ENCODE measurements at places on chromosomes 4 and X. TPM values are rescaled to one million over a fixed set of nuclear protein-coding genes. Genes with fewer than 3 reads are reported as not detected.

FOXR2 gene
- polyA plus RNA-seq, result 0.22 TPM

CWH43 gene
- polyA plus RNA-seq, result not detected

RNF212 gene
- 1.8 TPM for polyA plus RNA-seq

PCDH7 gene
- polyA plus RNA-seq, result 9.3 TPM

SUPT20HL1 gene
- 0.10 TPM for polyA plus RNA-seq

DNA sequence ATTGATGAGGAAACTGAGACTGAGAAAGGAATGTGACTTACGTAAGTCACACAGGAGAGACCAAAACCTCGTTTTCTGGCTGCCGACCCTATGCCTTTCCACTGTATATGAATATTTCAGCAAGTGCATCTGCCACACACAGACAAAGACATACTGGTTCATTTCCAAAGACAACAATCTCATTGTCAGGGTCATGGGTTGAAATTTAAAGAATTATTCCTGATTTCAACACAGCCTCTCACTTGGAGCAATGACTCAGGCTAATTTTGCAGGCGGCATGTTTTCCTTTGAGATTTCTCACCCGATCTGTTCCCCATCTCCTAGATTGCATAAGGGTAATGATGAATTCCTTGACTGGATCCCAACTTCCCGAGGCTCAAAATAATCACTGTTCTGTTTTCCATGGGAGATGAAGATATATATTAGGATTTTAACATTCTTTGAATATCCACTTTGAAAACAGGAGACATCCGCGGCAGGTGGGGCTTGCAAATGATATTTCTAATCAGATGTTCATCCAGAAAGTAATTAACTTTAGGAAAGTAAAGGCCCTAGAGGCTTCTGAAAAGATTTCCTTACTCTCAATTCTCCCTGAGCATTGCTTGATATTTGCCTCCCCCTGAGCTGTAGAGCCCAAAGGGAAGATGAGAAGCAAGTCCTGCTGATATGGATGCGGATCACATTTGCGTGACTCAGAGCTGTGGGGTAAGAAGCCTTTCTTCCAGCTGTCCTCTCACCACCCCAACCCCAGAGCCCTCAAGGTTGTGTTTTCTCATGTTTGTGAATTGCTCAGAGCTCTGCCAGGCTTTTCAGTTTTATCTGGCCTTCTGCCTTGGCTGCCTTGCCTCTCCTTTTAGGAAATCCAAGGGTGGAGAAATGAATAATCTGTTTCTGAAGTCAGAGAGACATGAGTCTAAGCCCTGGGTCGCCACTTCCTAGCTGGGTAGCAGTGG lies 361.1 kb upstream of the BOD1L1 start:
- DNase-seq, result no peak

GRCh38 chr4:73883306-73883705 lies 14.1 kb downstream of the CXCL1 start:
- DNase-seq, result no peak

GRCh38 chrX:50680990-50681389 lies 133.0 kb downstream of the SHROOM4 start:
- no peak for DNase-seq

DNA sequence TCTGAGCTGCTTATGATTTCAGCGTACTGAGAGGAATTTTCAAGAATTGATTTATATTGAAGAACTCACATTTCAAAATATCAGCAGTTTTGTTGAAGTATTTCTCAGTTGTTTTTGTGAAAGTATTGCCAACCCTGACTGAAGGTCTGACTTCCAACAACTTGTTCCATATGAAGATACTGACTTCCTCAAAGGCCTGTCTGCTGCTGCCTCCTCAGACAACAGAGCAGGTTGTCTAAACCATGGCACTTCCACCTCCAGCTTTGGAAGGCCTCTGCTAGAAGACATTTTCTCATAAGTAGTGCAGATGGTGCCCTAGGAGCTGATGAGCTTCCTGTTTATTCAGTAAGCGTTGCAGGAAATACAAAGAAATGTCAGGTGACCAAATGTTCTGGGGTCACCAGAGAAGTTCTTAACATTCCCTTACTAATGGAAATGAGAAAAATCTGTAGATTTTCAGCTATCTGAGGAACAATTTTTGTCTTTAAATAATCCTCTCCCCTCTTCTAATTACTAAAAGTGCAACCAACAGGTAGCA lies 28.8 kb downstream of the FGF2 start:
- DNase-seq, result no peak

DNA sequence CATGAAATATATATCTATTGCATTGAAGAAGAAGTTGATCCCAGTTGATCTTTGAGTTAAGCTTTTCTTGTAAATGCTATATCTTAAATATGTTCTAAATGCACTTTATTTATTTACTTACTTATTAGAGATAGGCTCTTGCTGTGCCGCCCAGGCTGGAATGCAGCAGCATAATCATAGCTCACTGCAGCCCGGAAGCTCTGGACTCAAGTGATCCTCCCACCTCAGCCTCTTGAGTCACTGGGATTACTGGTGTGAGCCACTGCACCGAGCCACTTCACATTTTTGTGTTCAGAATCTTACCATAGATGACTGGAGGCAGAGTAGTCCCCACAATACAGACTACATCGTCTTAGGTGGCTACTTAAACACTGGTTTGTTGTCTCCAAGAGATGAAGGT lies 324.3 kb upstream of the SLIT2 start:
- no peak for DNase-seq
